ENCODE measurements at places on chromosomes 1 and 21.

GRCh38 chr1:161738627-161739287, 10.8 kb upstream of the DUSP12 start:
- peak; percentile 50 for DNase-seq

- no peak for DNase-seq
Observed at GRCh38 chr1:16608838-16609560, 4.4 kb downstream of the NBPF1 start.

DNA sequence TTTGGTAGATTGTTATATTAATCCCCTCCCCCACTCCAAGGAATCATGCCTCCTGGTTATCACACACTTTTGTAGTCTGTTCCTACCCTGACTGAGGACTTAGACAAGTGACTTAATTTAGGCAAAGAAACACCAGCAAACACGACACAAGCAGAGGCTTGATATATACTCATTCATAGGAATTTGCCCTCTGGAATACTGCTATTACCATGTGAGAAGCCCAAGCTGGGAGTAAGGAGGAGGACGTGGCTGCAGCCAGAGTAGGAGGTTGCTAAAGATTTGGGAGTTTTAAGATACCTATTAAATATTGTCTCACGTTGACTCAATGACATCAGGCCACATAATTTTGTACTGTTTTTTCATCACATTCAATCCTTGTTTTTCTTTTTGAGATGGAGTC, 100.2 kb downstream of the LRRC53 start:
- DNase-seq, result no peak

- DNase-seq, result no peak
Observed at GRCh38 chr1:14970115-14970798, 183.3 kb upstream of the TMEM51 start.

DNA sequence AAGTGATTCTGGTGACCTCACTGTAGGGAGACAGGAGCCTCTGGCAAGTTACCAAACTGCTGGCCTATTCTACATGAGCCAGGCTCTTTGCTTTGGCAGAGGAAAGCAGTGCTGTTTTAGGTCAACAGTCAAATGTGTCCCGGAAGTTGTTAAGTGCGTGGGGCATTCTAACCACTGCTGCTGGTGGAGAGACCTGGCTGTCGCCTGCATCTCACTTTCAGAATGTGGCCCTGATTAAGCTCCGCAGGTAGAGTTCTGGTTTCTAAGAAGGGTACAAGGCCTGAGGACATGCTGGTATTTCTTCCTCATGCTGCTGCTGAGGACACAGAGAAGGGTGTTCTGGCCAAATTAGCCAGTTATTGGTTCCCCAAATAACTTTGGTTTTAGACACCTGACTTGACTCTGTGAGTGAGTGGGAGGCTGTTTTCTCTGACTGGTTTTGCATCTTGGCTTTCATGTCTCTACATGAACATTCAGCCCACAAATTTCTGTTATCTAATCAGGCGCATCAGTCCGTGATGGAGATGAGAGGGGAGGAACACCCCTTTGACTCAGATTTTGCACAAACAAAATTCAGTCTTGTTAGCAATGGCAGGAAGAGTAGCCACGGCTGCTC, 120.8 kb downstream of the LMO4 start:
- no peak for DNase-seq

DNA sequence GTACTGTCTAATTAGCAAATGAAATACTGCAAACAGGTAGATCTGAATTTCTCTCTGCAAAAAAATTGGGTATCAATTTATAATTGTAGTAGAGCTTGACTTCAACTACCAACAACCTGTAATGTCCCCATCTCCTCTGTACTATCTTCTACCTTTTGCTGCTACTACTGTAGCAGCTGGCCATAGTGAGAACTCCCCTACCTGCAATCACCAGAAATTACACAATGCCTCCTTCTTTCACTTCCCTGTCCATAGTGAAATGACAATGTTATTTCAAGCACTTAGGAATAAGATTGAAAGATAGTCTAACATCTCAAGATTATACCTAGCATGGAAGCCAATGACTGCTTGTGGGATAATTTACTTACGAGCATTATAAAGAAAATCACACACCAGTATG, 100.4 kb downstream of the ACBD6 start:
- DNase-seq, result no peak

DNA sequence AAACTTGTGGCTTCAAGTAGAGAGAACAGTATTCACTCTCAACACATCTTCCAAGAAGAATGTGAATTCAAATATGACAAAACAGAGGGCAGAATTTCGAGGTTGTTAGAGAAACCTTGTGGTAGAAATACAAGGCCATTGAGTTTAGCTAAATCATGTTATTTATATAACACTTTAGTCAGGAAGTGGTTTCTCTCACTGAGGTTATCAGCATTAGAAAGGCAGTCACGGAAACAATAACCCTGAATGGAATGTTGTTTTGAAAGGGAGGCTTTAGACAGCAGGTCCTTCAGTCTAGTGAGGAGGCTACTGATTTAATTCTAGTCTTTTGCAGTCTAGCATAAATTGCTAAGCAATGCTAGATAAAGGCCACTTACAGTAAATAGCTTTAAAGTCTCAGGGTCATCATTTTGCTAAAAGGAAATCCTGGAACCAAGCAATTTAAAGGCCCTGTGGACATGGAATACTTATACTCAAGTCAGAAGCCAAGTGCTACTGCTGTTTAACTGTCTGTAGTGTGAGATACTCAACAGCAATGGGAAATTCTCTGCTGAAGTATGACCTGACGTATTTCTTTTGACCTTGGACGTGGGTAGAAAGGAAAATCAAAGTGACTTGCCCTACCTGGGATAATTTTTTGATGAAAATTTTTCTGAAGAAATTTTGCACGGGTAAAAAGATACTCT, 89.0 kb upstream of the CHODL start:
- DNase-seq, result no peak

GRCh38 chr1:95072117-95072516, 634 bp downstream of the ALG14 start:
- no peak for DNase-seq

GRCh38 chr1:224495866-224496265, 61.3 kb upstream of the WDR26 start:
- no peak for DNase-seq

DNA sequence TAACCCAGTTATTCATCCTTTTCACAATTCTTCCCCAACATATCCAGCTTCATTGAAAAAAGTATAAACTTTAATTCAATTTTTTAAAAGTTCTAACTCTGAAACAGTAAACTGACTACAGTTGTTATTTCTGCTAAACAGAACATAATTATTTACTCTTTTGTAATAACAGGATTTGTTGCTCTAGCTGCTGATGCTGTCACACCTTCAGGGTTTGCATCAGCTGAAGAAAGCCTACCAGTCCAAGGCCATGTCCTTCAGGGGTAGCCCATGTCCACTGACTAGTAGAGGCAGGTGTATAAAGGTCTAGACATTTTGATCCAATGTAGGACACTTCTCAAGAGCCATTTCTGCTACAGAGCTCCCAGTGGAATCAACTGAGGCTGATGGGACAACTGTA, 107.7 kb downstream of the CDC42BPA start:
- no peak for DNase-seq

- DNase-seq, result no peak
Observed at GRCh38 chr21:44524414-44525371, 15.3 kb downstream of the KRTAP10-1 start.

DNA sequence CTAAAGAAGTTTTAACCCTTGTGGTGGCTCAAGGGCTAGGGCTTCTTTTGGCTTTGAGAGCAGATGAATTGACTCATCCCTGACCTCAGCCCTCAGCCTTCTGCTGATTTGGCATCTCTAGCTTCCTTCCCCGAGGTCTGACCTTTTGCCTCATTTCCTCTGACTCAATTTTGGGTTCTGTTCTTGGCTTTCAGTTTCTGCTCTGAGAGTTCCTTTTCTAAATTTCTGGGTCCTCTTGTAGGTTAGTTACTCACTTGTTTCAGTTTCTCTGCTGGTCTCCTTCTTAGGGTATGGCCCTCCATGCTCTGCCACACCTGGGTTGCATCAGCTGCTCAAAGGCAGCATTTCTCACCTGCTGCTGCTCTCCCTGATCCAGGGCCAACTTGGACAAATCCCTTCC, 19.4 kb downstream of the PDE4B start:
- DNase-seq, result no peak

DNA sequence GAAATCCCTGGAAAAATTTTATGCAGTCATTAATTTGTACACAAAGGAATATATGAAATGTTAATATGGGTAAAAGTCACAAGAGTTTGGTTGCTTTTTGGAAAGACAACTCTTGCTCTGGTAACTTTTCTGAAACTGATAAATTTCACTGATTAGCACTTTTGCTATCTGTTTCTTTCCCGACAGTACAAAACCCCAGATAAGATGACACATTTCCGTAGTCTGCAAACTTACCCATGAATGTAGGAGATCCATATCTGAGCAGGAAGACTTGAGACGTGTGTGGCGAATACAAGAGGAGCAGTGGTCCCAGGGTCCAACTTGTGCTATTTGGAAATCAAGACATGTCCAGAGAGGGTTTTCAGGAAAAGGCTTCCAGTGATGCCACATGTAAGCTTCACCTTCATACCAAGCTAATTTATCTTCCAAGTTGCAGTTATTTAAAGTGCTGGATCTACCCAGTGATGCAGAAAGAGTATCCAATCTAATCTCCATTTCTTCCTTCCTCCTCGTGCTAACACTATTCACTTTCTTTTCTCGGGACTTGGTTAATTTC, 35.9 kb upstream of the SAMSN1 start:
- DNase-seq, result no peak

- no peak for DNase-seq
Observed at GRCh38 chr1:112026016-112026415, 36.5 kb upstream of the KCND3 start.

GRCh38 chr1:242515555-242515954, 8.9 kb downstream of the PLD5 start:
- DNase-seq, result no peak

GRCh38 chr1:8362701-8363101, 44.8 kb downstream of the SLC45A1 start:
- DNase-seq, result no peak

Measured in activated T-cell treated with anti-CD3 and anti-CD28 coated beads, Interleukin-2, amount 50 U/mL, for 1 hour (primary cell).